Renal cortex interstitium (tissue), 15 donors: ENCODE measurements at places on chromosomes 13 and 19.
A peak's percentile ranks its signal among the peaks of the same experiment; 100 is the strongest.

- no peak for DNase-seq
Measured at GRCh38 chr13:77328819-77329132, 1.9 kb upstream of the MYCBP2 start.

DNA sequence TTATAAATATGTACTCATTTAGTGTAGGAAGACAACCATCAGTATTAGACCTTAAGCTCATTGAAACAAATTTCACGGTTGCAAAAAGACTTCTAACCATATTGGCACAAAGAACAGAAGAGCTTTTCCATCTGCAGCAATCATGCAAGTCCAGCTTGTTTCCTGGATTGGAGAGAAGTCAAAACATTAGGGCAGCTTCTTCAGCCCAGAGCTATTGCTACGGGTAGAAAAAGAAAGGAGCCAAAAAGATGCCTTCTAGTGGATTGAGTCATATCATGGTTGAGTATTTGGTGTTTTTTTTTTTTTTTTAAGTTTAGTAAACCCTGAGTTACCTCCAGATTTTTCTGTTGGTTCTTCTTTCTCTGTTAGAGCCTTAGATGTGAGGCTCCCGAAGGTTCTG lies 99.8 kb downstream of the WDFY2 start:
- no peak for DNase-seq

DNA sequence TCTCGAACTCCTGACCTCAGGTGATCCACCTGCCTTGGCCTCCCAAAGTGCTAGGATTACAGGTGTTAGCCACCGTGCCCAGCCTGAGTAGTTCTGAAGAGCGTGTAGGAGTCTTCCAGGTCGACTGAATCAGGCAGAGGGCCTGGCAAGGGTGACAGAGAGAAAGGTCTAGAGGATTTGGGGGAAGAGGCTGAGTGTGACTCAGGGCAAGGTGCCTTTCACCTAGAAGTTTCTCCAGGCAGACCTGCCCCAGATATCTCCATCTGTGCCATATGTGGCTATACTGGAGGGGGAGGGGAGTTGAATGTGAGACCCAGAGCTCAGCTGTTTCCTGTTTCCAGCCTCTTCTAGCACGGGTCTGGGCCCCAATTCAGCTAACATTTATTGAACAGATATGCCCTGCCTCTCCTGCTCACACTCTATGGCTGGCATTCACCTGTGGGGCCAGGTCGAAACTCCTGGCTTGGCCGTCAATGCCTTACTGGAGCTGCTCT lies 1.3 kb downstream of the CCDC159 start:
- DNase-seq: no peak

DNA sequence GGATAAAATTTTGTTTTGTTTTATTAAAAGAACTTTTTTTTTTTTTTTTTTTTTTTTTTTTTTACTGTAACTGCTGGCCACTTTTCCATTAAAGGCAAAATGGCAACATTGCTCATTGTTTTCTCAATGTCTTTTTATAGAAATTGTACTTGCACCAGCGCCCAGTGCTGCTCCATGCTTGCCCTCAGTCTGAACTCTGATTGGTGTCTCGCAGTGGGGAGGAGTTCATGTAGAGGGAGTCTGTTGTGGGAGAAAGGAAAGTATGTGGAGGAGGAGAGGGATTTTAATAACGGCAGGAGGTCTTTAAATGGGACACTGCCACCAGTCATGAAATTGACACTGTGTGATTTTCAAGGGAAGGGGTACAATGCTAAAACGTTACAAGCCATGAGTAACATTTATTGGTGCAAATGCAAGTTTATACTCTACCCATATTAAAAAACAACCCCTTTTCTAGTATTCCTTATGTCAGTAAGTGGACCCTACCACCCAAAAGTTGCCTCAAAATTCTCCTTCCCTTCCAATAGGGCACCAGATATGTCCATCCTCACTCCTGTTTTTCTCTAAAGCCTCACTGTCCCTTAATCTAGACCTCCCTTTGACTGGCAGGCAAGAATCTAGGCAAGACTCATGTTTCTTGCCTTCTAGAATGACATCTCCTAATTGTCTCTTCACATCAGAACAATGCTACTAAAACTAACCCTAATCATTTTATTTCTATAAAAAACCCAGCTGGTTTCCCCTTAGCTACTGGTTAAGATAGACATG lies 3.2 kb downstream of the RASL11A start:
- no peak for DNase-seq

DNA sequence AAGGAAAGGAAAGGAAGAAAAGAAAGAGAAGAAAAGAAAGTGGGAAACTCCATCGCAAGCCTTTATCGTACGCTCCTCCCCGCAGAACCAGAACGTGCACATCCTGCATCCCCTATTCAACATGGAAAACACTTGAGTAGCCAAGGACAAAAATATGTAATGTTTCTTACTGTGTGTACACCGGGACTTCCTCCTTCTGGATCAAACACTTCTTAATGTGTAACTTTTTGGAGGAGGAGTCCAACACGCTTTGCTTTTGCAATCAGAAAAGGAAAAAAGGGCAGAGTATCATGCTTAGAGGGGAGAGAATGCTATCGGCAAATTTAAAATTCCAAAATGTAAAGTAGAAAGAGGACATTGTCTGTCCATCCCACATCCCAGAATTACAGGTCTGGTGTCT lies 7.8 kb upstream of the SHFL start:
- no peak for DNase-seq

DNA sequence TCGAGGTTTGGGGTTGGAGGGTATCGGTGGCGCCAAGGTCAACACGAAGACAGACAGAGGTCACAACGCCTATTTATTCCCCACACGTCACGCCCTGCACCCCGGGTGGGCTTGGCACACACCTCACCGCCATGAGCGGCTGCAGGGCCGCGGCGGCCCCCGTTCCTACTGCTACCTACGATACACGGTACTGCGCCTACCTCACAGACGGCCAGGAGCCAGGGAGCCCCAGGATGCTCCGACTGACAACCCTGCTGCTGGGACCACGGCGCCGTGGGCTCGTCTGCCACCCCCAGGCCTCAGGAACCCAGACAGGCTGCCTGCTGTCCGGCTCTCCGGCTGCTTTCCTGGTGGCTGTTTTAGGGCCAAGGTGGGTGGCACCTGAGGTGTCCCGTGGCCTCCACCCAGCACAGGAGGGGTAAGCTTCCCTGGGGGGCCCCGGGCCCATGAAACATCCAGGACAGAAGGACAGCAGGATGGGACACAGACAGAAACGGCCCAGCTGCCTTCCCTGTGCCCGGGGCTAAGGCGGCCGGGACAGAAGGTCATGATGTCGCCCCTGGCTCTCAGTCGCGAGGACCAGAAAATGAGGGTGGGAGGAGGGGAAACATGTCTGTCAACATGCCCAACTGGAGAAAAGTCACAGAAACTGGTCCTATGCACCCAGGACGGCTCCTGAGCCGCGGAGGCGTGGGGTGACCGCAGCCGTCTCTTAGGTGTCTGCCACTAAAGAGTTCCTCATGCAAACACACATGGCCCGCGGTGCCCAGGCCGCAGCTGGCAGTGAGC lies 15.0 kb upstream of the SLC39A3 start:
- no peak for DNase-seq

DNA sequence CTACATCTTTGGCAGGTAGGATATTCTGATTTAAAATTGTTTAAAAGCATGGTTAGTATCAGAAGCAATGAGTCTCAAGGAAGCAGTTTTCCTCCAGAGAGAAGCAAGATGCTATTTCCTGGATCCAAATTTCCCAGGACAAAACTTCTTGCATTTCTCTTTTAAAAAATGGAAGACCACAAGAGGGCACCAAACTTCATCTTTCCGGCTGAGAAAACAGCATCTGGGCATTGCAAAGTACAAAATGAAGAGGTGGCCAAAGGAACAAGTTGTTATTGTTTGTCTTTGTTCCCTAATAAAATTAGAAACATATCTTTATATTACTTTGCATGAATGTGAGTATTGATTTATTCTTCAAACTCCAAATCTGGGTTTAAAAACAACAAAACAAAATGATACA lies 60.0 kb upstream of the LRCH1 start:
- DNase-seq: peak; percentile 58

GRCh38 chr19:35350591-35350990 lies 2.9 kb downstream of the FFAR1 start:
- peak; percentile 28 for DNase-seq

GRCh38 chr13:41562541-41563178 lies 105.3 kb downstream of the RGCC start:
- no peak for DNase-seq
